ENCODE measurements at places on chromosomes 11 and 22. TPM values are rescaled to one million over a fixed set of nuclear protein-coding genes. Genes with fewer than 3 reads are reported as not detected.

The HORMAD2 gene
- 1.0 TPM for total RNA-seq

The IGSF9B gene
- total RNA-seq, result 2.0 TPM

The SLC1A2 gene
- total RNA-seq, result 0.10 TPM

The RFPL3 gene
- total RNA-seq, result not detected

The KRTAP5-2 gene
- not detected for total RNA-seq

The APOBEC3A gene
- 2.1 TPM for total RNA-seq

The CNTN5 gene
- 0.10 TPM for total RNA-seq

The P4HA3 gene
- total RNA-seq, result 10.2 TPM

The OR4S2 gene
- total RNA-seq, result not detected

The OR10G8 gene
- not detected for total RNA-seq

The PLAAT5 gene
- total RNA-seq, result 0.40 TPM

The NLRP14 gene
- 0.10 TPM for total RNA-seq

The RIN1 gene
- total RNA-seq, result 5.9 TPM

The FAM83F gene
- 4.6 TPM for total RNA-seq

The USP2 gene
- total RNA-seq, result 9.7 TPM

The SCGB2A2 gene
- total RNA-seq, result not detected

The MPZL3 gene
- 15.8 TPM for total RNA-seq

The GRAP2 gene
- total RNA-seq, result not detected

The DDTL gene
- 1.6 TPM for total RNA-seq

The CCDC116 gene
- total RNA-seq, result not detected

The GRIK4 gene
- not detected for total RNA-seq

The TOP3B gene
- total RNA-seq, result 11.8 TPM

The NPTXR gene
- total RNA-seq, result 0.87 TPM

The EHBP1L1 gene
- 31.0 TPM for total RNA-seq

The HTR3A gene
- 0.35 TPM for total RNA-seq

The BARX2 gene
- 0.10 TPM for total RNA-seq

The CFAP300 gene
- total RNA-seq, result 11.9 TPM

The SHISA8 gene
- not detected for total RNA-seq

The C11orf97 gene
- total RNA-seq, result not detected

The UQCC3 gene
- total RNA-seq, result 6.1 TPM

The SSH3 gene
- 70.2 TPM for total RNA-seq

The SSTR3 gene
- not detected for total RNA-seq

The PDGFD gene
- 4.2 TPM for total RNA-seq

The SCGB1A1 gene
- total RNA-seq, result not detected

The GTSE1 gene
- total RNA-seq, result 3.3 TPM

The HYLS1 gene
- 12.3 TPM for total RNA-seq

The TMEM191C gene
- total RNA-seq, result 0.35 TPM

The PPME1 gene
- total RNA-seq, result 27.6 TPM

The FAM111B gene
- 0.89 TPM for total RNA-seq

The PAMR1 gene
- total RNA-seq, result 1.8 TPM

The DGCR6L gene
- 28.1 TPM for total RNA-seq

The OR11H1 gene
- not detected for total RNA-seq

The TRIM44 gene
- 8.9 TPM for total RNA-seq

The CST6 gene
- 140 TPM for total RNA-seq

The CALCB gene
- total RNA-seq, result 0.15 TPM

The ELMOD1 gene
- 0.10 TPM for total RNA-seq

The GPR83 gene
- under 0.01 TPM for total RNA-seq

The SUSD2 gene
- total RNA-seq, result 0.10 TPM

The MUC2 gene
- total RNA-seq, result not detected

The RASL10A gene
- 0.15 TPM for total RNA-seq

The SUN2 gene
- 101 TPM for total RNA-seq

The OR5B21 gene
- total RNA-seq, result not detected

The MS4A7 gene
- total RNA-seq, result not detected

The TTC28 gene
- total RNA-seq, result 28.3 TPM

The PDE2A gene
- total RNA-seq, result 1.9 TPM

The OR52N2 gene
- total RNA-seq, result not detected

The ANGPTL5 gene
- total RNA-seq, result not detected

The GVQW3 gene
- 1.3 TPM for total RNA-seq

The OR52H1 gene
- 0.10 TPM for total RNA-seq
